Prostate gland (tissue), 2 donors: ENCODE measurements at places on chromosomes 7 and 10. TPM values are rescaled to one million over a fixed set of nuclear protein-coding genes. Genes with fewer than 3 reads are reported as not detected.

SORCS3 gene
- total RNA-seq = 4.3 TPM

GALNT17 gene
- total RNA-seq = 58.1 TPM

ZNF316 gene
- total RNA-seq = 39.2 TPM

CCDC146 gene
- 16.5 TPM for total RNA-seq

- no peak for DNase-seq
Measured at GRCh38 chr10:102949916-102950315, 31.8 kb downstream of the CNNM2 start.

- DNase-seq = no peak
Measured at GRCh38 chr7:55056577-55057480, 38.0 kb downstream of the EGFR start.

DNA sequence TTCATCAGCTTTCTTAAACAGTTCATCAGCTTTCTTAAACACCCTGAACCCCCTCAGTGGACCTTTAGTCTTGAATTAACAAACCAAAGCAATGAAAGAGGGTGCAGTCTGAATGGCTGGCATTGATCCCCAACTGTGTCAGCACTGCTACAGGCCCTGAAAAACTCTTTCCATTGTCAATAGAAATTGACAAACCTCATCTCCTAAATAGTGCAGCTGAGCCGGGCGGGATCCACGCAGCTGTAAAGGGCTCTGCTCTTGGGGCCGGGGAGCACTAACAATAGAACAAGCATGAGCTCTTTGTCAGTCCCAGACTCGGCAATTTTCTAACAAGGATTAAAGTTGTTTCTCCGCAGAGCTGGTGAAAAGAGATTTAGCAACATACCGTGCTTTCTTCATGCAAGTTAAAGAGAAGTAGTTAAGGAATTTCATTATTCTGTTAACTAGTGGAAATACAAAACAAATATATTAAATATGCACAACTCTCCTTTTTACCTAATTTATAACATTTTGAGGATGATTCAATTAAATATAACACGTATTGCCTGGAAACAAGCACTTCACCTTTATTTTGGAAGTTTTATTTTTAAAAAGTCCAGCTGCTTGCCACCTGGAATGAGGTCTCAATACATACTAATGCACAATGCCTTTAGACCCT, 24.7 kb upstream of the FEZF1 start:
- DNase-seq = no peak

DNA sequence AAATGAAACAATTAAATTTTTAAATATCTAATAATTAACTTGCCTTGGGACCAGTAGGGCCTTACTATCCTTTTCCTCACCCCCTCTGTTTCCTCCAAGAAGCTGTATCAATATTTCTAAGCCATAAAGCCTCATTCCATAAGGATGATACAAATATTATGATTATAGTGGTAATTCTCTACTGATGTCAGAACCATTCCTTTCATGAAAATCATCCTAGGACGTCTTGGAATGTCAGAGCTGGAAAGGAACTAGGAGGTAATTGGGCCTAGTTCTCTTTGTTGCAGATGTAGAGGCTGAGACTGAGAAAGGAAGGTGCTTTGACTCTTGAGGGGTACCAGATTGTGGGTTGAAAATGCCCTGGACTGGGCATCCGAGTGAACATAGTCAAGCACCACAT, 766.7 kb upstream of the GHITM start:
- DNase-seq = no peak

DNA sequence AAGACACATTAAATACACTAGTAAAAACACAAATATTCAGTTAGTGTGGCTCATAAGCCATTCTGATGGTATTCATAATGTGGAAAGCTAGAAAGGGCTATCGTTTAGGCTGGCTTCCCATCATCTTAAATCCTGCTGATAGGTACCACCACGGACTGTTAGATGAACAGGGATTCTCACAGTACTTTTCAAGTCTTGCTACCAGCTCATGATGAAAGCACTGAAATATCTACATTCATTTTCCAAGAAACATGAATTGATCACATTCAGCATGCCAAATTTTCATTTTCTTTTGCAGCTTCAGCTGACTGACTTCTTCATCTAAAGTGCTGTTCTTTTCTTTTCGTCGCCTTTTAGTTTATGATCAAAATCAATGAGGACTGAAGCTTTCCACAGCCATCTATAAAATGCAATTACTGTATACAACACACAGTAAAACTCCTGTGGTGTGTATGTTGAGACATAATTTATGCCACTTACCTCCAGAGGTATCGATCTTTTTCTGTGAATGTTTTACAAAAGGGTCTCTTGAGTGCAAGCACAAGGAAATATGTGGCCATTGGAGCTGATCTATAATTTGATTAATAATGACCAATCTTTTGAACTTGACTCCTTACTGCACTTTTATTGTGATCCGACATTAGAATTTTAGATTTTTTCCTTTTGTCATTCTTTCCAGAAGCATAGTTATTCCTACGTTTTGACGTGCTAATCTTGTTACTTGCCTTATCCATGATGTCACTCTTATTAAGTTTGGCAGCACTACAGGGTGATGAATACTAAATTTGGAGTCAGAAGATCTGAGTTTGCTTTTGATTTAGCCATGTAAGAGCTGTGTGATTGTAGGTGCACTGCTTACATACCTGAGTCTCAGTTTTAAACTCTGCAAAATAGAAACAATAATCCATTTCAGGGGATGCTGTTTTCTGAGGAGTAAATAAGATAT, 58.4 kb downstream of the NXPH1 start:
- no peak for DNase-seq

- no peak for DNase-seq
Measured at GRCh38 chr10:30813872-30814481, 184.4 kb upstream of the LYZL2 start.

DNA sequence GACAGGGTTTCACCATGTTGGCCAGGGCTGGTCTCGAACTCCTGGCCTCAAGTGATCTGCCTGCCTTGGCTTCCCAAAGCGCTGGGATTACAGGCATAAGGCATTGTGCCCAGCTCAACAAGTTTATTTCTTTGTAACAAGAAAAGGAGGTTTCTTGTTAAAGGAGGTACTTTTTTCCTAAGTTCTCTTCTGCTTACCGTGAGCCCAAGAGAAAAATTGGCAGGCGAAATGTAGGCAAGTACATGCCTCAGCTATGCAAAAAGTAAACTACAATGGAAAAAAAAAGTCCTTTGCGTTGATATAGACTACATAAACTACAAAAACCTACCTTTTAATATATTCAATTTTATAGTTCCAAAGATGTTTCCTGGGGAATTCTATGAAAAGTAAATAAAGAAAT, 122.6 kb downstream of the DKK1 start:
- DNase-seq = no peak

GRCh38 chr10:44369854-44370253, 15.0 kb downstream of the CXCL12 start:
- no peak for DNase-seq

- DNase-seq = no peak
Measured at GRCh38 chr10:47031211-47031900, 120.1 kb downstream of the PTPN20 start.

- no peak for DNase-seq
Measured at GRCh38 chr10:28318626-28319025, 15.8 kb upstream of the MPP7 start.

DNA sequence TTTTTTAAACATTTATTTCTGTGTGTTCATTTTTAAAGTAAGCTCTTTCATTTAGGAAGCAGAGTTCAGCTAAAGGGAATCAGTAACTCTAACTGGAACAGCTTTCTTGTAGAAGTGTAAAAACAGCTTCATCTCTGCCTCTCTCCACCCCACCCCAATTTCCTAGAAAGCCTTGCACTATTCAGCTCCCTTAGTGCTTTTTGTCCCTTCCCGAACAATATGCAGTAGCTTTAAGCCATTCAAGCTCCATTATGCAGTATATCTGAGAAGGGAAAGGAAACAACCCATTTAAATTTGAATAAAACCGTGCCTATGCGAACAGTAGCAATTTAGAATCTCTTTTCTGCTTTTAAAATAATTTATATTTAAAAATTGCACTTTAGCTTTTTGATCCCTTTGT, 134.5 kb downstream of the TRIL start:
- no peak for DNase-seq

DNA sequence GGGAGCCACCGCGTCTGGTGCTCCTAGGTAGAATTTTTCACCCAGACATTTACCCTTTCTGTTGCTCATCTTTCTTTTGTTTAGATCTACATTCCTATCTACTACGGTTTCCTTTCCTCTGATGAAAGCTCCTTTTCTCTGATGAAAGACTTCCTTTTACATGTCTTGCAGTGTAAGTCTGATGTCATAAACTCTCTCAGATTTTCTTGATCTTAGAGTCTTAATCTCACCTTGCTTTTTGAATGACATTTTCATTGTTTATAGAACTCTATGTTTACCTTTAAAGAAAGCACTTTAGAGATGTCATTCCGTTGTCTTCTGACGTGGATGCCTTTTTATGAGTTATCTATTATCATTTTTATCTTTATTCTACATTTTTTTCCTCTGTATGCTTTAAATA, 171.8 kb upstream of the MTPN start:
- DNase-seq = no peak
